NCI-H1092 treated with DMSO at 0.1 percent for 48 hours (cell line): ENCODE measurements at places on chromosomes 1 and 21.
A peak's percentile ranks its signal among the peaks of the same experiment; 100 is the strongest.

- no peak for DNase-seq
Observed at GRCh38 chr1:183349201-183349711, 68.9 kb downstream of the NMNAT2 start.

DNA sequence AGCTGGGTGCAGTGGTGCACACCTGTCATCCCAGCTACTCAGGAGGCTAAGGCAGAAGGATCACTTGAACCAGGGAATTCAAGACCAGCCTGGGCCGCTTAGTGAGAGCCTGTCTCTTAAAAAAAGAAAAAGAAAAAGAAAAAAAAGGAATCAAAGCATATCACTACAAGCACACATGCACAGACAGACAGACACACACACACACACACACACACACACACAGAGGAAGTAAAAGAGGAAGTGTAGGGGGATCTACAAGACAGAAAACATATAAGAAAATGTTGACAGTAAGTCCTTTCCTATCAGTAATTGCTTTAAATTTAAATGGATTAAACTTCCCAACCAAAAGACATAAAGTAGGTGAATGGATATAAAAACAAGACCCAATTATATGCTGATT, 180.3 kb downstream of the FAF1 start:
- no peak for DNase-seq

DNA sequence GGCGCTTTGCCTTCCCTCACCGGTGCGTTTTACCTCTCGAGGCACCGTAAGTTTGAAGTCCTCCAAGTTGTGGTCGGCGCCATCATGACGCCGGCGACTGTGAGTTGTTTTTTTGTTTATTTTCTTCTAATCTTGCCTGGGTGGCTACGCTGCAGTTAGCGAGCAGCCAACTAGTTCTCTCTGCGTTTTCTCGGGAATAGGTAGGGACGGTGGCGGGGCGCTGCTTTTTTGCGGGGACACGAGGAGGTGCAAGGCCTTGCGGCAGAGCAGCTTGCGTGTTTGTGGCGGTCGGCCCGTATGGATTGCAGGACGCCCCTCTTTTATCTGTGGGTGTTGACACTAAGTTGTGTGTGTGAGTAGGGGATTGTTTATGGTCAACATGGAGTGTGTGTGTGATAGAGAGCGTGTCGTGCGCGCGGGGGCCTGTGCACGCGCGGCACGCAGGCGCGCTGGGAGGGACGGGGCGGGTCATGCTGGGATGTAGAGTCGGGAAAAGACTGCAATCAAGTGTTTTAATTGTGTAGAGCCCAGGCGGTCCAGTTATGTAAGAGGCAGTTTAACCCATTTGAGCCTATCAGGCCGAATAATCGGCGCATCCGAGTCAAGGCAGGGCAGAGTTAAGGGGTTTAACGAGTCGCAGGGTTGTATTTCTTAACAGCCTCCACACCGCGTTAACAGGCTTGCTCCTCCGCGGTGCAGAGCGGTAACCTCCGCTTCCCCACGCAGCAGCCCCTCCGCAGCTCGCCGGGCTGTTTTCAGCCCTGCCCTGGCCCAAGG, 1.2 kb upstream of the NEGR1 start:
- peak; percentile 75 for DNase-seq

DNA sequence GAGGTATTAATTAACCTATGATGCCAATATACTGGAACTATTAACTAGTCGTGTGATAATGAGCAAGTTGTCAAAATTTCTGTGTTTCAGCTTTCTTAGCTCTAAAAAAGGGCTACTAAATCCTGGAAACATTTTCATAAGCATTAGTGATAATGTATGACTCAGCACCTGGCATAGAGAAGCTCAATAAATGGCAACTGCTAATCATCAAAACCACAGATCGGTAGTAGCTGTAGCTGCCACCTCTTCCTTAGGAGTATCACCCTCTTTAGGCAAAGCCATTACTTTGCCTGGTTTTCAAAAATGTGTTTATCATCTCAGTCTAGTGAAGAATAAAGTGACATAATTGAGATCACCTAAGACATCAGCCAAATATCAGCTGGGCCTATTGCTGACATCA, 75.5 kb downstream of the TPR start:
- no peak for DNase-seq

DNA sequence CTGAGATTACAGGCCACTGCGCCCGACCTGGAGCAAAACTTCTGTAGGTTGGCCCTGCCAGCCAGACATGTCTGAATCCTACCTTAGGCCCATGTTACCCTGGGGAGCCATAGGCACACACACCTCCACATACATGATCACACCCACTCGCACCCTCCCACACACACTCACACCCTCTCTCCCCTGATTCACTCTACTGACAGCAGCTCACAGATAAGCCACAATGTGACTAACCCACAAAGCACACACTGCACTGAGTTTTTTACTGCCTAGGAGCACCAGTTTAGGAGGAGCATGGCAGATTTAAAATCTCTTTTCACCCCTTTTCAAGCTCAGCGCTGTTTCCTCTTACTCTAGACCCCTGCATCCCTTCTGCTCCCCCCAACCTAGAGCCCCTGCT, 41.7 kb downstream of the SLC30A1 start:
- DNase-seq: no peak

DNA sequence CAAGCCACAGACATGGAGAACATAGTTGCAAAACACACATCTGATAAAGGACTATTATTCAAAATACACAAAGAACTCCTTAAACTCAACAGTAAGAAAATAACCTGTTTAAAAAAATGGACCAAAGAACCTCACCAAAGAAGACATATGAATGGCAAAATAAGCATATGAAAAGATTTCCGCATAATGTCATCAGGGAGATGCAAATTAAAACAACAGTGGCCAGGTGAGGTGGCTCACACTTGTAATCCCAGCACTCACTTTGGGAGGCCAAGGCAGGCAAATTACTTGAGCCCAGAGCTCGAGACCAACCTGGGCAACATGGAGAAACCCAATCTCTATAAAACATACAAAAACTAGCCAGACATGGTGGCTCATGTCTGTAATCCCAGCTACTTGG, 50.4 kb downstream of the PRPF38A start:
- DNase-seq: no peak

GRCh38 chr1:235402457-235403200, 35.4 kb downstream of the TBCE start:
- DNase-seq: no peak

DNA sequence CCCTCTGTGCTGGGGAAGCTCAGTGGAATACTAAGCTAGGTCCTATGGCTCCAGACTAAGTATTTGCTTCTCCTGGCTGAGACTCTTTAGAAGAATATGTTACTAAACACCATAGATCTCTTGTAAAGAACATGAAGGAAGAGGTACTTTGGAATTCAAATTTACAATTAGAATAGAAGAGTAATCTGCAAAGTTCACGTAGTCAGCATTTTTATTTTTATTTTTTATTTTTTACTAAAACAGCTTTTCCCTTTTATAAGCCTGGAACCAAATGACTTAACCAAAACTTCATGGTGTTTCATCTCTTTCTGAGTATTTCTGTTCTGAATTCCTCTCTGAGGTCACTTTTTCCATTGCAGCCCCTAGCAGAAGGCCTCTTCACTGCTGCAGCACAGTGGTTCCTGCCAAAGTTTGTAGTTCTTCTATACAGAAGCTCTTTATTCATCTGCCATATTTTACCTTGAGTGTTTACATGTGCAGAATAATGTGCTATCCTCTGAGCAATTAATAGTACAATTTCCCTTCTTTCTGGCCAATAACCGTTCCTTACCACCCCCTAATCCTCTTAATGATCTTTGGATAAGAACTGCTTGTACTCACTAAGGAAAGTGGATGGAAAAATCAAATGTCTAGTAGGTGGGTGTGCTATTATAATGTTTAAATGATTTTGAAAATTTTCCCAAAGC, 27.2 kb downstream of the TSEN15 start:
- peak; percentile 76 for DNase-seq

DNA sequence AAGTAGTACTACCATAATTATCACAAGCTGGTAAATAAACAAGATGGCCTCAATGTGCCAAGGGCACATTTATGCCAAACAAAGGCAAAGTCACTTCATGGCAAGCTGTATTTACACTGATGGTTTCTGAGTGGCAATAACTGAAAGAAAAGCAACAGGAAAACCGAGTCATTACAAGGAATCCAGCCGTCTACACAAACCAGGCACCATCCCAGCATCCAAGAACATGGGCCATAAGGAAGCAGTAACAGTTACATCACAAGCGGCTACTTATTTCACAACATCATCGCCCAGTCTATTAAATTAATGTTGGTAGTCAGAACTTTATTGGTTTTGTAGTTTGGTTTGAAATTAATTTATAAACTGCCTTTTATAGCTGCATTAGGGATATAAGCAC, 214.2 kb downstream of the RERE start:
- DNase-seq: peak; percentile 97

GRCh38 chr1:30371888-30372791, 351.2 kb downstream of the MATN1 start:
- DNase-seq: no peak

DNA sequence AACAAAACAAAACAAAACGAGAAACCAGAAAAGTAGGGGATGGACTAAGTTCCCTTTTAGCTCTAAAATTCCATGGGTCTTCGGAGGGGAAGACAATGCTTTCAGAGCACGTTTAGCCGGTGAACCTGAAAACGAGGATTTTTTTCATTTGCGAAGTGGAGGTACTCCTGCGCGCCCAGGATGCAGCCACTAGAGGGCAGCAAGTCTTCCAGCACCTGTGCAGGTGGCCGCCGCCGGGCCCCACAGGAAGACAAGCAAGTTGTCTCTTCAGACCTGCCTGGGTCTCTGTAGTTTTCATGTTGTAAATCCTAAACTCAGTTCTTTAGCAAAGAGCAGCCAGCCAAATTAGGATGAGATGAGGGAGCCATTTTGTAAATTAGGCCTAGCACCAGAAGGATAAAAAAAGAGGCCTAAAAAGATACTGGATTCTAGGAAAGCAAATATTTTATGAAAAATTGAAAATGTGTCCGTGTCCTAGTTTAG, 17.7 kb upstream of the SNX27 start:
- peak; percentile 71 for DNase-seq

DNA sequence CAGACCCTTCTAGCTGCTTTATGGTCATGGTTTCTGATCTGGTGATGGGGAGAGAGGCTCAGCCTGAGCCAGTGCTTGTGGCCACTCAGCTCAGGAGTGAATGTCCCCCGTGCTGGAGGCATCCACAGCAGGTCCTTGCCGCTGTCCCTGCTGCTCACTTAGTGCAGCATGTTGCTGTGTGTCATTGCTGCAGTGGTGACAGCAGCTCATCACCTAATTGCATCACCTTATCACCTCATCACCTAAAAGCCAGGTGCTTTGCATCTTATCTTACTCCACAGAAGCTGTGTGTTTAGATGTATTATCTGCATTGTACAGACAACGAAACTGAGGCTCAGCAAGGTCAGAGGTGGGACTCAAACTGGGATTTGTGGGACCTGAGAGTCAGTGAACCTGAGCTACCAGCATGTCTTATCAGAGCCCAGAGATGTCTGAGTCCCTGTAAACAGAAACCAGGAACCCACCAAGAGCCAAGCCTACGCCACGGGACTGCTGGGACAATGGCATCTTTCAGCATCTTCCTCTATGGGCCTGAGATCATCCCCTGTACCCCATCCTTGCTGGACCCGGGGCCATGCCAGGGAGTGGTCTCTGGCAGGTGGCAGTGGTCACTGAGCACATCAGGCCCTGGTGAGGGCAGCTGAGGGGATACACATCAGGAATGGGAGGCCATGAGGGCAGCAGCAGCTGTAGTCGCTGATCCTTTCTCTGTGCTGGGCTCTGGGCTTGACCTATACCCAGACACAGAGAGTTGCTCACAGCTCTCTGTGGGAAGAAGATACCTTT, 6.5 kb downstream of the PODN start:
- DNase-seq: no peak

DNA sequence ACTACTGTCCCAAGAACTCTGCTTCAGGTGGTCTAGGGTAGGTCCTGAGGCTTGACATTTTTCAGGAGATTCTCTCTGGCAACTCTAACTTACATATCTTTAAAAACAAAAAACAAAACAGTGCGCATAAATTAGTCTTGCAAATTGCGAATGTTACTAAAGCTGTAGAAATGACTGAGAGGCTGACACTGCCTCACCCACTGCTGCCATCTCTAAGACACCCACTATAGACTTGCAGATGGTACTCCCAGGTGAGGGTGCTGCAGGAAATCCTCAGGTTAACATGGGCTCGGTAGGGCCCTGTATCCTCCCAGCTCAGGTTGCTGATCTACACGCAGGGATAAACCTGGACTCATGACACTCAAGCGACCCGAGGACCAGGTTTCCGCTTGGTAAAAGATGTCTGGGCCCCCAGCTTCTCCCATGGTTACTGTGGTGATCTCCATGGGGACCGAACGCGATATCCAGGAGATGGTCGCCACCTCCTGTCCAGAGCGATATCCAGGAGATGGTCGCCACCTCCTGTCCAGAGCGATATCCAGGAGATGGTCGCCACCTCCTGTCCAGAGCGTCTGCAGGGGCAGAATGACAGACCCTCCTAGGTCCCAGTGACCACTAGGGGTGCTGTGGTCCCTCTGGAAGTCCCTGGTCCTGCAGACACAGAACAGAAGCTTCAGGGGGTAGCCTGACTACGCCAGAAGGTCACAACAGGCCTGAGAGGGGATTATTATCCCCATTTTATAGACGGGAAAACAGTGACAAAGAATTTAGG, 16.2 kb upstream of the LY9 start:
- DNase-seq: no peak

DNA sequence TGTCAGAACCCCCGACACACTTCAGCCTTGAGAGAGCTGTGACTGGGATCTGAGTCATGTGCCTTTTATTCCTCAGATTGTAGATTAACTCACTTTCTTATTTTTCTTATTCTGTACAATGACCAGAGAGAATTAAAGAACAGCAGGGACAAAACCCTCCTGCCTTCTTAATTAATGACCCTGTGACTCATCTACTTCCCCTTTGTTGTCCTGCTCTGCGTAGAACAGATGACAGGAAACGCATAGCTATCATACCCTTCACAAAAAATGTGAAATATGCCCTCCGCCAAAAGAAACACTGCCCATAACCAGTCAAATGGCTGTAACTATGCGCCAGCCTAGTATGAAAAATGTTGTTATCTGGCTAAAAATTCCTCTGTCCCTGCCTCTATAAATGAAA, 9.1 kb upstream of the PADI2 start:
- no peak for DNase-seq

- DNase-seq: no peak
Observed at GRCh38 chr1:79262745-79263258, 256.3 kb upstream of the ADGRL4 start.

DNA sequence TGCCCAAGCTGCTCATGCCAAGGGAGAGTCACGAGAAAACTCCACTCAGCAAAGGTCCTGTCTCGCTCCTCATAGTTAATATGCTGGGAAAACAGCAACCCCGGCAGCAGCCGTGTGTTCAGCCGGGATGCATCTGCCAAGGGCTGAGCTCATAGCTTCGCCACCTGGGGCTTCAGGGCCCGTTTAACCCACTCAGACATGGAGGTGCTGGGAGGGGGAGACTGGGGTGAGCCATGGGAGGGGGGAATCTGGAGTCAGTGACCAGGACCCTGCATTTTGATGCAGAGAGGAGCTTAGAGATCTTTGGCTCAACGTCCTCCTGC, 283.4 kb downstream of the PTPRU start:
- DNase-seq: peak; percentile 24
